ENCODE measurements at places on chromosomes 6 and 20.

DNA sequence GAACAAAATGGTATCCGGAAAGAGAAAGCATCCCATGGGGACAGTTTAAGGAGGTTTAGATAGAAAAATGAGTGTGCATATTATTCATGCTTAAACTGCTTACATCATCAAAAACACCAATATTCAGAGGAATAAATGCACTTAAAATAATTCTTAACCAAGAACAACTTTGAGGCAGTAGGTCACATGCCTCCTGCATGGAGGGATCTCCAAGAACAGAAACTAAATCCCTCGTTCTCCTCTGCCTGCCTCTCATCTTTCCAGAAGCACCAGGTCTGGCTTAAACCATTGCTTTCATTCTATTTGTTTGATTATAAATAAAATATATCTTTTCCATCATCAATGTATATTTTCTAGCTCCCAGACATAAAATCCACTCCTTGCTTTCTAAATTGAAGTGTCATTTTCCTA is 103.5 kb upstream of the QKI start:
- DNase-seq, result no peak

GRCh38 chr6:167575158-167575696 is 250.3 kb downstream of the TTLL2 start:
- no peak for DNase-seq

GRCh38 chr6:109007521-109007920 is 87.1 kb downstream of the SESN1 start:
- DNase-seq, result no peak

- DNase-seq, result no peak
Observed at GRCh38 chr20:3354247-3354646, 53.2 kb downstream of the DNAAF9 start.

DNA sequence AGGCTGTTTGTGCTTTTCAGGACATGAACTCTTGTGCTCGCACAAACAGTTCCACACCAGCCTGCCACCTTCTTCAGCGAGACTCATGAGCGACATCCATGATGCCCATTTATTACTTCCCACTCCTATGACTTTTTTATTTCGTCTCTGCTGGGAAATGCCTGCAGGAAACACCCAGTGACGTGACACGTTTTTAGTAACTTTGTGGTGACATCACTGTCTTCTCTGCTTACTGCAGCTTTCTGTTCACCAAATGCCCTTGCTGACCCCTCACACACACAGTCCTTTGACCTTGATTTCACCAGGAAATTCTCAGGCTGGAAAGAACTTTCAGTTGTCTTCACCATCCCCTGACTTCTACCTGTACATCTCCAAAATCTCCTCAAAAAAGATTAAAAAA is 8.9 kb downstream of the TRIM40 start:
- no peak for DNase-seq

GRCh38 chr20:32316667-32317066 is 39.2 kb downstream of the KIF3B start:
- no peak for DNase-seq

DNA sequence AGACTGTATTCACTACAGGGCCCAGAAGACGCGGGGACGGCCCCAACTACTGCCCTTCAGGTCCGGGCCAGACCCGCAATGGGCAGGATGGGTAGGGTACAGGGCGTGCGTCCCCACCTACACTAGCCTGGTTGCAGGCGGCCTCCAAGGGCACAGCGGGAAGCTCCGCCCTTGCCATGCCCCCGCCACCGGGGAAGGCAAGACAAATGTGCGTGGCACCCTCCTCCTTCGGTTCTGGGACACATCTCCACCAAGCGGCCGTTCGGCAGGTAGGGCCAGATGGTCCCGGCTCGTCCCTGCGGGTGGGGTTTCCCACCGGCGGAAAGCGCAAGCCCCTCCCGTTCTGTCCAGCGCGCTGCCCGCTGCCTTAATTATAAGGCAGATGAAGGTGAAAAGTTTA is 5.6 kb downstream of the NXT1 start:
- no peak for DNase-seq

GRCh38 chr6:100335991-100336390 is 128.7 kb downstream of the SIM1 start:
- DNase-seq, result no peak

DNA sequence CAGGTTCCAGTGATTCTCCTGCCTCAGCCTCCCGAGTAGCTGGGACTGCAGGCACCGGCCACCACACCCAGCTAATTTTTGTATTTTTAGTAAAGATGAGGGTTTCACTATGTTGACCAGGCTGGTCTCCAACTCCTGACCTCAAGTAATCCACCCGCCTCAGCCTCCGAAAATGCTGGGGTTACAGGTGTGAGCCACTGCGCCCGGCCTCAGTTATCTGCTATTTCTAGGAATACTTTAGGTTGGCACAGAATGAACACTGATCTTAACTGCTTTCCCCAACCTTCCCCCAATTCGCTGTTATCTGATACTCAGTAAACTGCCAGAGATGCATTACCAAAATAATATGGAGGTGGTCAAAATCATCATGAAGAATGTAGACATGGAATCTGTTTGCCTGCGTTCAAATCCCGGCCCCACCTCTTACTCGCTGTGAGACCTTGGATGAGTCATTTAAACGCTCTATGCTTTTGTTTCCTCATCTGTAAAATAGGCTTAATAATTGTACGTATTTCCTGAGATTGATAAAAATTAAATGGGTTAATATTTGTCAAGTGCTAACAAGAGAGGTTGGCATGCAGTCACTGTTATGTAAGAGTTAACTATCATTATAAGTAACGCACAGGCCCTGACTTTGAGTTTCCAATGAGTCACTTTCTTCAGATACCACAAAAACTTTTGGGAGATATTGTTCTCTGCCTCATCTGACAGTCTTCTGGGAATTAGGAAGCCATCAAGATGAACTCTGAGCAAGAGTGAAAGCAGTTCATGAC is 44.5 kb upstream of the NCOA3 start:
- no peak for DNase-seq

DNA sequence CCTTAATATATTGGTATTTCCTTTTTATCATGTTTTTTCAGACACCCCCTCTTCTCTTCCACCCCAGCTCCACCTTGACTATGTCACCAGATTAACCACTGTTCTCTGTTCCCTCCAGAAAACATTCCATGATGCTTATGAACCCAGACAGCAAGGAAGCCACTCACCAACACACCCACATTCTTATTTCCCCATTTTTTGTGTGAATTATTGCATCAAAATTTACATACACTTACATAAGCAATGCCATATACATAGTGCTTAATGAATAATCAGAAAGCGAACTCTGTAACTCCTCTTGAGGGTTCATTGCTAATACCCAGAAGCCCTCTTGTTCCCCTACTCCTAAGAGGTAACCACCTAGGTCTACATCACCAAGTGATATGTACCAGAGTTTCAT is 182.3 kb upstream of the CDYL start:
- DNase-seq, result no peak

DNA sequence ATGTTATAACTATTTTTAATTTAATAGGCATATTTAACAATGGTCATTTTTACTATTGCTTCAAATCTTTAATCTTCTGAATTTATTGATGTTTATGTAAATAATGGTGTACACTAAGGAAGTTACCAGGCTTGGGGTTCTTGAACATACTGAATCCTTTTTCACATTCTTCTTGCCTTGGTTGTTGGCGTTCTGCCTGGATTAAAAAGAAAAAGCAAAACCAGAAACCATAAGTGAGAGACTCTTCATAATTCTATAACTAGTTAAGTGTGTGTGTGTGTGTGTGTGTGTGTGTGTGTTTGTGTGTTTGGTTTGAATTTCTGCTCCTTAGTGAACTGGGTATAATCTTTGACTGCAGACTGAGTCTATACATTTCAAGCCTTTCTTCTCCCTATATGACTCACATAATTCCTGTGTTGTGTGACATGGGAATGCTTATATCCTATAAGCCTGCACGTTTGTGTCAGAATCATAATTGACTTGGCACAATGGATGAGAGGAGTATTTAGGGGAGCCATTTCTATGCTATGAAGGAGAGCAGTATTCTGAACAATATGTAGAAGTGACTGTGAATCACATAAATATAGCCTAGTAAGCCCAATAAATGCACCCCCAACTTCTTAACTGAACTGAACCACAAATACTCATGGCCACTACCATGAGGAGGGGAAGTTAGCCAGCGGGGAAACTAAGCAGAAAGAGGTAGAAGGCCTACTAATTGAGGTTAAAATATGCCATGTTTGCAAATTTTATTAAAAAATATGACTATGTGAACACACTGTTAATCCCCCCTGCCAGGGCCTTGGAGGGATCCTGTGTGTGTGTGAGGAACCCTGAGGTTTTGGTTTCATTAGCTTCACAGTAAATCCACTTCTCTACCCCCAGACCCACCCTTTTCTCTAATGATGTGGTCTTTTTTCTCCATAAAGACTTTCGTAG is 425.5 kb downstream of the BCKDHB start:
- no peak for DNase-seq

- no peak for DNase-seq
Observed at GRCh38 chr20:10321138-10321717, 102.6 kb downstream of the SNAP25 start.

GRCh38 chr20:60011512-60012507 is 53.6 kb downstream of the CDH26 start:
- no peak for DNase-seq

- DNase-seq, result no peak
Observed at GRCh38 chr6:45959534-45960145, 56.0 kb downstream of the CLIC5 start.

DNA sequence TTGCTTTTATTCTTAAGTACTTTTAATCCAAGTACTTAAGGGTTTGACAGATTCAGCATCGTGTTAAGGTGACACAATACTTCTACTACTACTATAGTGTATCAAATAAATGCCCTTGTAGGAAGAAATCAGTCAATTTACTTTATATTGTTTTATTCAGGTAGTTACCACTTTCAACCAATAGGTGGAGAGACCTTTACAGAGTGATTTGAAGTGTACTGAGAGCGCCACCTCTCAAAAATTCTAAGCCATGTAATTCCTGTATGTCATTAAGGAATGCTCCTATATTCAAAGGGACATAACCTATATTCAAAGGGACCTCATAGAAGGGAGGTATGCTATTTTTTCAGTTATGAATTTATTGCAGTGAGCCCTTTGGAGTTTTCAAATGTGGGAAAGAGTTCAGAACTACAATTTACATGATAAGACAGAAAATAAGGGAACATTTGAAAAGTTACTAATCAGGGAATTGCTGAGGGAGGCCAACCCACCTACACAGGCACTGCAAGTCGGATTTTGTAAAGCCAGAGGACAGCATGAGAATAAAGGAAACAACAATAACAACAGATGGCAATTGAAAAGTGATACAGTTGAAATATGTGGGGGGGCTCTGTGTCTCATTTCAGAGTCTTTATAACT is 955.6 kb downstream of the TBC1D32 start:
- DNase-seq, result no peak
